ENCODE measurements at places on chromosomes 7 and 10. TPM values are rescaled to one million over a fixed set of nuclear protein-coding genes. Genes with fewer than 3 reads are reported as not detected.

GRCh38 chr10:60029475-60029874 is 123.1 kb upstream of the CCDC6 start:
- no peak for DNase-seq

- DNase-seq = no peak
These were observed 1.9 kb downstream of the ZKSCAN1 start for GRCh38 chr7:100017300-100017699.

DNA sequence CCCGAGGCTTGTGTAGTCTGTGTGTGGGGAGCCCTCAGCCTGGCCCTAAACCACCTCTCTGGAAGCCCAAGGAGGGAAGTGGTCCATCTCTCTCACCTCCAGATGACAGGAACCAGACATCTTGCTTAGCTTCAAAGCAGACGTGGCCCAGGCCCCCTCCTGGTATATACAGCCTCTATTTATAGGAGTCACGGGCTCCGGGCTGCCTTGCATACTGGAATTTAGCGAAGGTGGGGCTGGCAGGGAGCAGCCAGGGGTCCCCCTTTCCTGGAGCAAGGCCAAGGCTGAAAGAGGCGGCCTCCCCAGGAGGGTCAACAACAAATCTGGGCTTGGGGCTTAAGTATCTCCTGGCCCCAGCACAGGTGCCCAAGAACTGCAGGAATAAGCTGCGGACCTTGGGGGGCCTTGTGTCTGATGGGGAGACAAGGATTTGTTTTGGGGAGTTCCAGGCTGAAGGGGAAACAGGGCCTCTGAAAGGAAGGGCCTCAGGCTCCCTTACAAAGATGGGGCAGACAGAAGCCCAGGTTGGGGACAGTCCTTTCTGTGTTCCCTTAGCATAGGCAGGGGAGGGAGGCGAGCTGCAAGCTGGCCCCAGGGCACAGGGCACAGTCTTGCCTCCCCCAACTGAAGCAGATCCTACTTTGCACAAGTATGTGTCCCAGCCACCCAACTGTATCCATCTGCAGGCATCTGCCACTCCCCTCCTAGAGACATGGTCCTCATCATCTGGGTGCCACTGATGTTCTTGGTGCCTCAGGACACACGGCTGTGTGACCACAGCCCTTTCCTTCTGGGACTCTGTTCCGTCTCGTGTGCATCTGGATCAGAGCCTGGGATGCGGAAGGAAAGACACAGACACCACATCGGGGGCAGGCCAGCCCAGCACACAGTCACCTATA is 11.9 kb downstream of the ZCCHC24 start:
- DNase-seq = no peak

GRCh38 chr7:464454-465401 is 54.9 kb downstream of the PDGFA start:
- peak; percentile 62 for DNase-seq

Gene GNGT1
- total RNA-seq = not detected

Measured in IMR-90 (cell line).